ENCODE measurements at places on chromosomes 5 and 9.

GRCh38 chr5:1239505-1240251, 14.5 kb downstream of the SLC6A18 start:
- no peak for DNase-seq

GRCh38 chr9:15158064-15158463, 149.0 kb downstream of the TTC39B start:
- DNase-seq = no peak

- DNase-seq = no peak
Observed at GRCh38 chr5:106865279-106865678, 805.5 kb downstream of the EFNA5 start.

GRCh38 chr5:80246995-80247729, 8.7 kb downstream of the SERINC5 start:
- no peak for DNase-seq

DNA sequence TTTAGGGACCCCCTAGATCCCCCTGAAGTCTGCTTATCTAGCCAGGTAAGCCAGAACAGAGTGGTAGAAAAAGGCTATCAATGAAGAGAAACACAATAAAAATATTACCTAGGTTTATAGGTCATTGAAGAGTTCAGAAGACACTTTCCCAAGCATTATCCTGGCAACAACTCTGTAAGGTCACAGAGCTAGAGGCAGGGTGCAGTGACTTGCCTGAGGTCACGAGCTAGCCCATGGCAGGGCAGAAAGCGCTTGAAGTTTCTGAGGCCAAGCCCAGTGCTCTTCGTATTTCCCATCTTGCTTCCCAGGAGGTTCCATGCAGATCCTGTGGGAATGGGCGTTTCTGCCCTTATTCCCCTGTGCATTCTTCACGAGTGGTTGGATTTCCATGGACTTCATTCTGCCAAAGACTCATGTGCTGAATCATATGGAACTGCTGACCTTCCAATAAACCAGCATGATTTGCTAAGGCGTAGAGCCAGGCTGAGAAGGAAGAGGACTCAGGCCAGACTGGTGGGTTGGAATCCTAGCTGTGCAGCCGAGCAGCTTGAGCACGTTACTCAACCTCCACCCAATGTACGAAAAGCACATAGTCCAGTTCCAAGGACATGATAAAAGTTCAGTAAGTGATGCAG, 22.1 kb downstream of the TRMO start:
- no peak for DNase-seq

DNA sequence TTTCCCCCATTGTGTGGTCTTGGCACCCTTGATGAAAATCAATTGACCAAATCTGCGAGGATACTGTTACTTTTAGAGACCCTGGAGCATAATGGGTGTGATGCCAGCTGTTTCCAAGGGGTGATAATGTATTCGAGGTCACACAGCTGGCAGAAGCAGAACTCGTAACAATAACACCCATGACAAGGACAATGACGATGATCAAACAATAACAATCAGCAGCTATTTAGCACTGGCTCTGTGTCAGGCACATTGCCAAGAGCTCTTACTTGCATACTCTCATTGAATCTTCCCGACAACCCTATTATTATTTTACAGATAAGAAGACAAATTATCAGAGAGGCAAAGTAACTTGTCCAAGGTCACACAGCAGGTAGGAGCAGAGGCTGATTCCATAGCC, 223.7 kb upstream of the MSX2 start:
- no peak for DNase-seq

GRCh38 chr9:1837453-1838084, 177.6 kb upstream of the SMARCA2 start:
- no peak for DNase-seq

GRCh38 chr5:41414598-41414997, 95.8 kb downstream of the PLCXD3 start:
- no peak for DNase-seq

- no peak for DNase-seq
Observed at GRCh38 chr9:122236681-122237080, 7.9 kb upstream of the LHX6 start.

GRCh38 chr9:7137040-7137439, 379.3 kb downstream of the KDM4C start:
- DNase-seq = no peak

DNA sequence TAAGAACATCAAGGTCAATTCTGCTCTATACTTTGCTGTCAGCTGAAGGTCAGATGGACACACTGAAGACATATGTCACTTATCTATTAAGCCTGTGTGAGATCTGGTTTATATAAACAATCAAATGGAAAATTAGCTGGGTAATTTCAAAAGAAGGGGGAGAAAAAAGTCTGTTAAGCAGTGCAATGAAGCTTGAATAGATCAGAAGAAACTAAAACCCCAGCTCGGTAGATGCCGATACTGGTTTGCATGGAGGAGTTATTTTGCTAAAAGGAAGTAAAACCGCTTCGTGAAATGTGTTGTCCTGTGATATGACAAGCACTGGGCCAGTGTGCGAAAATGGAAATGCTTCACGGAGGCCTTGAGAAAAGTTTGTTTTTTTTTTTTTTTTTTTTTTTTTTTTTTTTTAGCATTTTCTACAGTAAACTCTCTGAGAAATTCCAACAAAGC, 148.8 kb downstream of the MEF2C start:
- no peak for DNase-seq

DNA sequence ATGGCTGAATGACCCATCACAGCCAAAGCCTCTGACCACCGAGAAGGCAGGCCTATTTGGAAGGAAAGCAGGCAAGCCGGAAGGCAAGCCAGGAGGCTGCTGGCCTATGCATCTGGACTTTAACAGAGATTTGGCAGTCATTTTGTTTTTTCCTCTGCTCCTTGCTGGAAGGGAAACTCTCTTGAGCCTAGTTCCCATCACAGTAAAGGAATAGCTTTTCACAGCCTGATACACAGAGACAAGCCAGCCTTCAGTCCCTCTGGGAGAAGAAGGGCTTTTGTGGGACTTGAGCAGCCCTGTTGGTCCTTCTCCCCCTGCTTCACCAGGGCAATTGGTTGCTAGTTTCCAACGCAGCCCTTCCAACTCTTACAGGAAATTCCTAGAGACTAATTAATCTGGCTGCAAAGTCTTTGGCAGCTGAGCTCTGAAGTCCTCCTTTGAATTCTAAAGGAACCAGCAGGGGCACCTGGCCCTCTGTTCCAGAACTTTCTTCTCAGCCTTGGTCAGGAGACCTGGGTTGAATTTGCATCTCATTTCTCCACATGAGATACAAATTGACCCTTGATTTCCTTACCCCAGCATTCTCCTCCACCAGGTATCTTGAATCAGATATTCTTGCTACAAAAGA, 157.3 kb upstream of the EPB41L4A start:
- DNase-seq = no peak

GRCh38 chr9:131833906-131834305, 94.0 kb upstream of the RAPGEF1 start:
- DNase-seq = no peak

DNA sequence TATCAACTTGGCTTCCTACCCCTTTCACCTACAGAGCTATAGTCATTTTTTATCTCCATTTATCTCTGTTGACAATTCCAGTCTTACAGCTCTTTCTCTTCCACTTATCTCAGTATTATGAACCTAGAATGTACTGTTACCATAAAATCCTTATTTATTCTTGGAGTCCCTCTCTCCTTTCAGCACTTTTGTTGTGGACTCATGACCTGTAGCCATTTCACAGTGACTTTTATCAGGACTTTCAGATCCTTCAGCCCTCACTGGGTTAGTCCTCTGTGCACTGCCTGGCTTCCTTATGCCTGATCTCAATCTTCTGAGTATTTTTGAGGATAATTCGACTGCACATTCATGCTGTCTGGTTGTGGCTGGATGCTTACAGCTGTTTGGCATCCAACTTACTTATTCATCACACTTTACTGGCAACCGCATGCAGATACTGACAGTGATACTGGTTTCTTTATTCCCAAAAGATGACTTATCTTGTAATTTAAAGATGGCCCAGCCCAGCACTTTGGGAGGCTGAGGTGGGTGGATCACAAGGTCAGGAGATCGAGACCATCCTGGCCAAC, 293.3 kb downstream of the MAN2A1 start:
- DNase-seq = no peak

DNA sequence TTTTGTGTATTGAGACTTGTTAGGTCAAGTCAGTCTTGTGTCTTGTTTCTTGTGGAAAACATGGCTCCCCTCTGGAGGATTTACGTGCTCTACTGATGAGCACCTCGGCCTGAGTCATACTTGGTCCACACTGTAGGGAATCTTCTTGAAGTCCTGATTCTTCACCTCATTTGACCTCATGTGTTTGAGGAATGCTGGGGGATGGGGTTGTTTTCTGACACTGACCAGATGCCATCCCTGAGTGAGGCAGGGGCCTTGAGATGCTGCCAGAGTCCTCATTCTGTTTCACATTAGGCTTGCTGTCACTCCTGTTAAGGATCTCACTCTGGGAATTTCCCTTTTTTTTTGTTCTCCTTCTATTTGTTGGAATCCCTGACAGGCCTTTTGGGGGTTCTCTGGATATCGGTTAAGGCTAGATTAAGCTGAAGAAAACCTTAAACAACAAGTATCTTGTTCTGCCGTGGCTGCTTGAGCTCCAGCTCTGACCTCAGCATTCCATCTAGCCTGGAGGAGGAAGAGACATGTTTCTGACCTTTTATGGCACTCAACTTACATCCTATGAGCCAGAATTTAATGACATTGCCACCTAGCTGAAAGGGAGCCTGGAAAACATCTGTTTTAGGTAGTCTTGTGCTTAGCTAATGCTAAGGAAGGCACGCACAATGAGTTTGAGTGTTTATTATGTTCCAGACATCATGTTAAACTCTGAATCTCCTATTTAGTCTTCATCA, 20.6 kb downstream of the TCOF1 start:
- DNase-seq = no peak

GRCh38 chr5:149429839-149430721, 51.0 kb upstream of the IL17B start:
- DNase-seq = no peak

DNA sequence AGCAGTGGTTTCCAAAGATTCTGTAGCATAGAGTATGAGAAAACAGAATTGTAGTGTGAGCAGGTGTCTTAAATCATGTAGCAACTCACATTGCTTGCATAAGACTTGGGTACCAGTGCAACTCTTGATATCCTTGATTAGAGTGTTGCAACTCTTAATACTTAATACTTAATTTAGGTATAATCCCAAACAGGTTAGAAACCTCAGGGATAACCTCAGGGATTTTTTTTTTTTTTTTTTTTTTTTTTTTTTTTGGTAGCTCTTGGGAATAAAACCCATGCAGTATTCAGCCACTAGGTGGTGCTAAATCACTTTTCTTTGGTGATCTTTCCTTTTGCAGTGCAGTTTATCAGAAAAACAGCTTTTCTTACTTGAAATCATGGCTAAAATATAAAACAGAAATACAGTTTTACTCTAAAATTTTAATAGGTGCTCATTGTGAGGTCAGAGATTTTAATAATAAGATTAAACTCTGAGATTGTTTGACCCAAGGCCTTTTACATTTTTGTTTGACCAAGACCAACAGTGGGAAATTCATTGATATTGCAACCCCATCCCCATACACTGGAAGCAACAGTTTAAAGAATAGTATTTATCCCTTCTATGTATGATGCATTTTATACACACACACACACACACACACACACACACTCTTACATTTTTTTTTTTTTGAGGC, 55.3 kb downstream of the ERAP1 start:
- DNase-seq = no peak

DNA sequence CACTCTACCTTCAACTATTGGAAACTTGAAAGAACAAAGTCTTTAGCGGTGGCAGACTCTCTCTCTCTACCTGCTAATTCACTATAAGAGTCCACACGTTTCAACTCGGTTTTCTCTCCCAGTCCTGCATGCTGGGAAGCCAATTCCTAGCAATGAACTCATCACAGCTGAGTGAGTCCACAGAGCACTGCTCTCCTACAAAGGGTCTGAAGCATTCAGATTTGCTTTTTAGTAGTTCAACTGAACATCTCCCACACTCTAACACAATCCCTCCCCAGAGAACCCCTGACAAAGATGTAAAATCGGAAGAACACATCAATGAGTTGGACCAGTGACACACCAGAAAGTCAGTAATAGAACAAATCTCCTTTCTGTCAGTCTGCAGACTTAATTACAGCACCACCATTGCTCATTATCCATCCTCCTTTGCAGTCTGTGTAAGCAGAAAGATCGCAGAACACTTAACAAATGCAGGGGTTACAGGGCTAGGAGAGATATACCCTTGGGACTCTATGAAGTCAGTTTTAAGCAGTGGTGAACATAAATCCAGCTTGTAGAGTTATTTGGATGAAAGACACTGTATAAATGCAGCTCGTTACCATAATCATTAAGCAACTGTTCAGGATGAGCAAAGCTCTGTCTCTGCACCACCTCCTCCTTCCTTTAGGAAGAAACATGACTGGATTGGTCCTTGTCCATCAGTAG, 353.4 kb upstream of the GRIA1 start:
- DNase-seq = no peak

DNA sequence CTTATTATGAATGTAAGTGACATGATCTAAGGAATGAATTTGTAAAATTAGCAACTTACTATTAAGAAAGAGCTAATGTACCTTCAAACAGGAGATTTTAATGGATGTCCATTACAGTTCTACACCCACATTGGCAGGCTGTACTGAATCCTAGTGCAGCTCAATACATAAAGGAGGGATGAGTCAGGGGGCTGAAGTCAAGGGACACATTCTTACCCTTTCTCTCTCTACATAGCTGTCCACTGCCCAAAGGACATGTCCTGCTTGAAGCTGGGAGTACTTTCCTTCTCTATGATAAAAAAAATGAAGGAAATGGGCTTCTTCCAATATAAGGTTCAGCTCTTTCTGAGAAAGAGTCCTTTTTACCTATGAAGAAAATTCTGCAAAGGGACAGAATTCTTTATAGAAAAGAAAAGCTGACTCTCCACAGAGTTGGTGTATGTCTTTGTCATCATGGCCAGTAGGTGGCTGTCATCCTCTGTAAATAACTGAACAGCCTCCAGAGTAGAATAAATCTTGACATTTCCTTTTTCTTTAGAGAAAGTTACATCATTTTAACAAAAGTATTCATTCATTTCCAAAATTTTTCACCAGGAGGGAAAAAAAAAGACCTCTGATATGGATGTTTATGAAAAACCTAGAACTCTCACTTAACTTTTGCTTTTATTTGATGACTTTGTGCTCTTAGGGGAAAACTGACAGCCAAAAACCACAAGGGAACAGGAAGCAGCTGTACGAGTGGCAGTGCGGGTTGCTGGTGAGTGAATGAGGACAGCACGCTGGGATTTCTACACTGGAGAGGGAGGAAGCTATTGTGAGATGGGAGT, 13.1 kb upstream of the IFNA14 start:
- no peak for DNase-seq

- no peak for DNase-seq
Observed at GRCh38 chr5:56291661-56292374, 58.7 kb upstream of the ANKRD55 start.

- DNase-seq = no peak
Observed at GRCh38 chr5:21783074-21783679, 1070.0 kb downstream of the CDH12 start.

- no peak for DNase-seq
Observed at GRCh38 chr9:91034521-91034920, 232.9 kb downstream of the SYK start.

- no peak for DNase-seq
Observed at GRCh38 chr5:150111122-150111521, 24.8 kb upstream of the CSF1R start.

Data from activated naive CD4-positive, alpha-beta T cell (primary cell).